NCI-H2081 treated with DMSO at 0.1 percent for 48 hours (cell line): ENCODE measurements at places on chromosomes 7 and 10.

DNA sequence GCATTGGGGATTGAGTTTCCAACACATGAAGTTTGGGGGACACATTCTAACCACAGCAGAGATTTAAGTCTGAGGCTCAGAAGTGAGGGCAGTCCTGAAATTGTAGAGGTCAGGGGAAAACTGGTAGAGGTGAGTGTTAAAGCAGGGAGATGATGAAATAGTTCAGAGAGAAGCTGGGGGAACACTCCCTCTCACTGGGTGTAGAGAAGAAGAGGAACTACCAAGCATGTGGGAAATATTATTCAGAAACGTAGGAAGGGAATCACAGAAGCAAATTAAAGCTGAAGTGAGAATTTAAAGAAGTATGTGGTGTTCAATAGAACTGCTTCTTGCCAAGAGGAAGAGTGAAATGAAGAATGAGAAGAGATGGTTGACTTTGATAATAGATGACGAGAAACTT, 121.5 kb upstream of the FAM3C start:
- no peak for DNase-seq

GRCh38 chr10:75121322-75121721, 9.9 kb downstream of the SAMD8 start:
- no peak for DNase-seq

DNA sequence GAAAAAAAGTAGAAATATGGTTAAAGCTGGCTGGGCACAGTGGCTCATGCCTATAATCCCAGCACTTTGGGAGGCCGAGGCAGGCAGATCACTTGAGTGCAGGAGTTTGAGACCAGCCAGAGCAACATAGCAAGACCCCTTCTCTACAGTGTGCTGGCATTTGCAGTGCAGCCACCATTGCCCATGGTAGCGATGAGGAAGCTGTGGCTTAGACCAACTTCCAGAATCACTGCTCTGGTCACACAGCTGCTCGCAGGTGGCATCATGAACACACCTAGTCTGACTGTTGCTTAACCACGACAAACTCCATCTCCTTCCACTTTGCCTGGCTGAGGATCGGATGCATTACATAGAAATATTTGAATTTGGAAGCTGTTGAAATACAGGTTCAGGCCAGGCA, 137.1 kb downstream of the CUX1 start:
- no peak for DNase-seq

DNA sequence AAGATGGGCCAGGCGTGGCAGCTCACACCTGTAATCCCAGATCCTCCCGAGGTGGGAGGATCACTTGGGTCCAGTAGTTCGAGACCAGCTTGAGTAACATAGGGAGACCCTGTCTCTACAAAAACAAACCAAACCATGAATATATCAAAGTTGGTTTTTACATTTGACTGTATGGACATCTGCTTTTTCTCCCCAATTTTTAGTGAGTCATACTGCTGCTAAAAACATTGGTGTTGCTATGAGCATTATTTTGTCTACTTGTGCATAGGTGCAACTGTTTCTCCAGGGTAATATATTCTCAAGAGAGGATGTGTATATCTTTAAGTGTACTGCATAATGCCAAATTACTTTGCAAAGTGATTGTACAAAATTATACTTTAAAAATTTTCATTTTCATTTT, 769 bp upstream of the TMEM248 start:
- DNase-seq = no peak

DNA sequence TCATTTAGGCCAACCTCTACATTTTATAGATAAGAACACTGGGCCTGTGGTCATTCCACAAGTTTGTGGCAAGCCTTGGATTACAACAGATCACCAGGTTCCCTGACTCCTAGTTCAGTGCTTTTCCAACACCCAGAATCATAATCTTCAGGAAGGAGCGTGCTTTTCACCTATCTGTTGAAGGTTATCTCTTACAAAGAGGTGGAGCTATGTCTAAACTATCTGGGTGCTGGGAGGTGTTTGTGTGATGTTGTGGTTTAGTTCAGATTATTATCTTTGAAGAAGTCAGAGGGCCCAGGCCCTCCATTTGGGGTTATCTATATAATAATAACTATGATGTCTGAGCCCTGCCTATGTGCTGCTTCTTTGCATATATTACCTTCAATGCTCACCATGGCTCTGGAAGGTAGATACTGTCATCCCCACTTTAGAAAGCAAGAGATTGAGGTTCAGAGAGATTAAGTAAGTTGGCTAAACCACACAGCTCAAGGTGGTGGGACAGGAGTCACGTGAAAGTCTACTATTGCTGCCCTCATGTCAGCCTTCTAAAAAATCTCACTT, 24.0 kb downstream of the IL2RA start:
- DNase-seq = no peak

- no peak for DNase-seq
These were observed 124.6 kb upstream of the NRBF2 start for GRCh38 chr10:63008491-63008890.

DNA sequence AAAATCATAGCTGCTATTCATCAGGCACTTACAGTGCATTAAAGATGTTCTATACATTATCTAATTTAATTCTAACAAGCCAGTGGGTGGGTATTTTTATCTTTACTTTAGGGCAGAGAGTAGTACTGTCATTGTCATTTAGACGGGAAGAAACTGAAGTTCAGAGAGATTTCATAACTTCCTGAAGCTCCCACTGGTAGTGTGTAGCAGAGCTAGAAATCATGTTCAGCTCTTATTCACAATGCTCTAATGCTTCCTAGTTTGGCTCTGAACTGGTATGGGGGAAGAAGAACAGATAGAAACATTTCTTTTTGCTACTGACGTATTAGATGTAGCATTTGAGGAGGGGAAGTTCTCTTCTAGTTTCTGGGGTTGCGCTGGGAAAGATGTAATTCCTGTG, 116.7 kb downstream of the CYP26A1 start:
- no peak for DNase-seq

- DNase-seq = no peak
These were observed 1014.7 kb downstream of the NRG3 start for GRCh38 chr10:82889728-82890127.

DNA sequence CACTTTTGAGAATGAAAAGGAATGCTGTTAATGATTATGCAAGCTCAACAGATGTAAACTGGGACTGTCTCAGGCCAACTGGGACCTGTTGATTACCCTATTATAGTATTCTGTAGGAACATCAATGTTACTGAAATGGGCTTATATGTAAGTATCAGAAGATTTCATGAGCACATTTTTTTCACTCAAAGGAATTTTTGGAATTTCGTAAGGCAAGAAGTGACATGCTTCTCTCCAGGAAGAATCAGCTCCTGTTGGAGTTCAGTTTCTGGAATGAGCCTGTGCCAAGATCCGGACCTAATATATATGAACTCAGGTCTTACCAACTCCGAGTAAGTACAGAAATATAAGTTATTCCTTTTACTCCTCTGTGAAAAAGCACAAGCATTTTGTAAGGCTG, 19.2 kb downstream of the NIPSNAP2 start:
- DNase-seq = no peak

- no peak for DNase-seq
These were observed 581.8 kb downstream of the GRID1 start for GRCh38 chr10:85784792-85785191.

DNA sequence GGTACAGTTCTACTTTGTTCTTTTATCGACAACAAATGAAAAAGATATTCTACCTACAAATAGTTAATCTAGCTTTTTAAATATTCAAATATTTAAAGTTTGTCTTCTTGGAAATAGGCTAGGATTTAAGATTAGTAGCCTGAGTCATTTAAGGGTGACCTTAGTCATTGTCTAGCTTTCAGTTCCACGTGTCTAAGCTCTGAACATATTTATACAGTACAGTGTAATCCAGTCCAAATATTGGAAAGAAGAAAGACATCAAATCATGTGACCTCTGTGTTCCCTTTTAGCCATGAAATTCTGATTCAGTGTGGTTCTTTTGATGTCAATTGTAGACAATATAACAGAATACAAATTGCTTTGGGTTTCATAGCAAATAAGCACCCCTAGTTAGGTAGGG, 121.1 kb downstream of the MALRD1 start:
- no peak for DNase-seq

- no peak for DNase-seq
These were observed 346.6 kb upstream of the BMPER start for GRCh38 chr7:33558549-33559323.

DNA sequence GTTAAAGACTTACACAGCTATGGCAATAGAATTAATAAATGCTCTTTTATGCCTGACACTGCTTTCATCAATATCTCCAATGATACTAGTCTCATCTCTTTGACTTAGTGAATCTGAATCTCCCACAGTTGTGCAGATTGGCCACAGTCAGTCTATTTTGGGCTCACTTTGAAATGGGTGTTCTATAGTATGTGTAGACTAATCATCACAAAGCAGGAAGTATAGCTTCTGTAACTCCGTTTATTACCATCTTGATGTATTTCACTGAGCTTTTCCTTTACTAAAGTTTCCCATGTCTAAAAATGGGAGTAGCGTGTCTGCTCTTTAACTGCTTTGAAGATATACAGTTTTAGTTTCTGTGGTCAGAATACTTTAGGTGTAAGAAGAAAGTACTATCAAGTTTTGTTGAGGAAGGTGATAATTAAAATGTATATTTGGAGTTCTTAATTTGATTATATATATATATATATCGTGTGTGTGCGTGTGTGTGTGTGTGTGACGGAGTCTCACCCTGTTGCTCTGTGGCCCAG, 70.1 kb downstream of the ST7 start:
- DNase-seq = no peak

DNA sequence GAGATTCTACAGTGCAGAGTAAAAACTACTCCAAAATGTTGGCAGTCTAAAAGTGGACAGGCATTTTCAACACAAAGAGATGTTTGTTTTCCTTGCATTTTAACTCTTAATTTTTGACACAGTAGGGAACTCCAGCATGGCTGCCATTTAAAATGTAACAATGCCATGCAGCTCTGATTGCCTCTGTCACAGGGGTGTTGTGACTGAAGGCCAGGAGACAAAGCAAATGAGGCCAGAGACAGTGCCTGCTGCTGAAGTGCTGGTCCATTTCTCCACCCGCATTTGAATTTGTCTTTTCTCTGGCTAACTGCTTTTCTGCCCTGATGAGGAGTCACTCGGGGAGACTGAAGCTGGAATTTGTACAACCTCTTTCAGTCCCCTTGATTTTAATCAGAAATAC, 710.6 kb upstream of the GALNT17 start:
- no peak for DNase-seq

DNA sequence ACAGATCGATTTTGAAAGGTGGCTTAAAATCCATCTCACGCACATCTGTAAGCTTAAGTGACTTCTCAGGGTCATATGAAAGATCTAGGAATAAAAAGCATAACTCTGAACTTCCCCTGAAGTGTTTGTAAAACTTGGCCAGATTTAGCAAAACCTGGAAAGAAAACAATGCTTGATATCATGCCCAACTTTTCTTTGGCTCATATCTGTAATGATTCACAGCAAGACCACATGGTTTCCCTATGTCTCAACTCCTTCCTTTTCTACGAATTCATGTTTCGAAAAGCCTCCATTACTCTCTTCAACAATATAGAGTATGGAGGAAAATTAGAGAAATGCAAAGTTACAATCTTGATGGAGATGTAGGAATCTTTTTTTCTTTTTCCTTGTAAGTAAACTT, 20.1 kb upstream of the CABCOCO1 start:
- DNase-seq = no peak

DNA sequence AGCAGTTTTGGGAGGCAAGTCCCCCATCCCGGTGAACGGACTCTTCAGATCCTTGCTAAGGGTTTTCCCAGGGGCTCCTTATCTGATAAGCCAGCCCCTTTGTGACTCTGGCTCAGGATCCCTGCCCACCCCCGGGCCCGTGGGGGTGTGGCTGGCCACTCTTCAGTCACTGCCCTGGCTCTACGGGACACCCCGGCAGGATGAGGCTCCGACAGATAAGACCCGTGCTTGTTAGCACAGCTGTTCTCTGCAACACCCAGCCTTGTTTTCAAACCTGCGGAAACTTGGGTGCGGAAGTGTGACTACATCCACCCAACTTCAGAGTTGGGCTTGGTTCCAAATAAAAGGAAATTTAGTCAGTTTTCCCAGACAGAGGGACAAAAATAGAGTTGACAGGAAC, 66.7 kb upstream of the PODXL start:
- DNase-seq = no peak

GRCh38 chr7:134771889-134772288, 7.5 kb upstream of the CALD1 start:
- no peak for DNase-seq

DNA sequence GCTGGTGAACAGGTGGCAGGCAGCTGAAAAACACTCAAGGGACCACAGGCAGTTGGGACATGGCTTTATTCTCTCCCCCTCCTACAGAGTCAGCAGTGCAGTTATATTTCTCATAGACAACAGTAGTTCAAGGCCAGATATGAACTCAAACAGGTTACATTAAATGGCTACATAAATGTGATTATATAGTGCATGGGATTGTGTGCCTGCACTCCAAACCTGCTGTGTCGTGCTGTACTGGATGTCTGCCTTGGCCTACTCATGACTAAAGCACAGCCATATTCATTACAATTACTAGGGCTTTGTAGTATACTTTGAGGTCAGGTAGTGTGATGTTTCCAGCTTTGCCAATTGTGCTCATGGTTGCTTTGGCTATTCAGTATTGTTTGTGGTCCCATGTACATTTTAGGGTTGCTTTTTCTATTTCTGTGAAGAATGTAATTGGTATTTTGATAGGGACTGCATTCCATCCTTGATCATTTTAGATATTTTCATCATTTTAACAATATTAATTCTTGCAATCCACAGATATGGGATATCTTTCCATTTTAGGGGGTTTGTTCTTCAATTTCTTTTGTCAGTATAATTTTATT, 393.6 kb downstream of the CNTNAP2 start:
- no peak for DNase-seq

DNA sequence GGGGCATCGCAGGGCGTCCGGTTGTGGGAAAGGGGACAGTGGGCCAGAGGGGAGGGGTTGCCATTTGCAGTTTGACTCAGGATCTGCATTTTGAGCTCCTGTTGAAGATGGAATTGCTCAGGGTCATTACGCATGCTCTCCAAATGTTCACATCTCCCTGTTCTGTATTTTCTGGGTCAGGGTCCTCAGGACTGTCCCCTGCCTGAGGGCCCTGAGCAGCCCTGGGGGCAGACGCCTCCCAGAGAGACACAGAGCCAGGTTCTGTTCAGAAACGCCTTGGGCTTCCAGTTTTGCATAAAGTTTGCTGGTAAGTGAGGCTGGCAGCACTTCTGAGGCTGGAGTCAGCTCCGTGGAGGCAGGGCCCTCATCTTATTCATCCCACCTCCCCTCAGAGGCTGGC, 34.1 kb upstream of the NUB1 start:
- no peak for DNase-seq

- no peak for DNase-seq
These were observed 237.4 kb downstream of the ELMO1 start for GRCh38 chr7:37211097-37211880.
